NCI-H2171 treated with DMSO at 0.1 percent for 48 hours (cell line): ENCODE measurements at places on chromosomes 6 and 20.

GRCh38 chr6:89270951-89271721 lies 44.0 kb downstream of the GABRR2 start:
- no peak for DNase-seq

DNA sequence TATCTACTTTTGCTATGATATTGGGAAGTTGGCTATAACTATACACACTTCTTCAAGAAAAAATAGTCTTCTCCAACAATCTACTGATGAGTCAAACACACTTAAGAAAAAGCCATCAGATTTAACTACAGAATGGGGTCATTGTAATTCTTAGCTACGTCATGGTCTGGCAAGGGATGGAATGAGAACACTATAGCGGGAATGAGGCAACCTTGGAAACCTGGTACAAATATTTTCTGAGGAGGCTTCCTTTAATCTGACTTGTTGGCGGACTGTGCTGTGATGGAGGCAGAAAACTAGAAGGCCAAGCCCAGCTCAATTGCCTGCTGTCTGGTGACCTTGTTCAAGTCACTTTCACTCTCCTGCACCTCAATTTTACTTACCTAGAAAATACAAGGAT lies 586.8 kb upstream of the JAG1 start:
- no peak for DNase-seq

GRCh38 chr6:170186941-170187668 lies 103.8 kb downstream of the DLL1 start:
- DNase-seq, result no peak

DNA sequence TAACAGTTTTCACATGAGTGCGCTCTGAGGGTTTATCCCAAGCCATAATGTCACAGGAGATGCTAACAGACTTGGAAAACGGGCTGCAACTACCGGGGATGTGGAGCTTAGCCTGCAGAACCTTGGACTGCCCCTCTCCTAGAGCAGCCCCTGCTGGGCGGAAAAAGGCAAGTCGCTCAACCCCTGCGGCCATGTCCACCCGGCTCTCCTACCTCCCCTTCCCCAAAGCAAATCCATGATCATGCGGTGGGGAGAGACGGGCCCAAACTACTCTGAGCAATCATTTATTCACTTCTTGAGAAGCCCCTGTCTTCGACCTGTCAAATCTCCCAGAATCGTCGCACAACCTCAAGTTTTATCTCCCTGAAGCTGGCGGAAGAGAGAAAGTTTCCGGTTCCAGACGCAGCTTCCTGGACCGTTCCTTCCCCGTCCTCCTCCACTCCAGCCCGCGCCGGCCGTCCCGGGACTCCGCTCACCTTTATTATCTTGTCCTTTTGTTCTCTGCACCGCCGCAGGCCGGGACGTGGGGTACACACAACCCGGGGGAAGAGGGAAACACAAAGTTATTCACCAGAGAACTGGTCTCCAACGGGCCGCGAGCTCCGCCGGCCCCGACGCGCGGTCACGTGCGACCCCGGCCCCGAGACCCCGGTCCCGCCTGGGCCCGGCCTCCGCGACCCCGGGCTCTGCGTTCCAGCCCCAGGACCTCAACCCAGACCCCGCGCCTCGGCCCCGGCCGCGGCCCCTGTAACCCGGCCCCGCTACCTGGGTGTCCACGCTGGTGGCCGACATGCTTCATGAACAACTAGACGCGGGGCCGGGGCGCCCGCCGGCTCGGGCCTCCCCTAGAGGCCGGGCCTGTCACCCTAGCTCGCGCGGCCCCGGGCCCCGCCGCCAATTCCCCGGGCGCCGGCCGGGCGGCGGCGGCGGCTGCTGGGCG lies 560 bp downstream of the YTHDF1 start:
- DNase-seq, result peak; percentile 26

DNA sequence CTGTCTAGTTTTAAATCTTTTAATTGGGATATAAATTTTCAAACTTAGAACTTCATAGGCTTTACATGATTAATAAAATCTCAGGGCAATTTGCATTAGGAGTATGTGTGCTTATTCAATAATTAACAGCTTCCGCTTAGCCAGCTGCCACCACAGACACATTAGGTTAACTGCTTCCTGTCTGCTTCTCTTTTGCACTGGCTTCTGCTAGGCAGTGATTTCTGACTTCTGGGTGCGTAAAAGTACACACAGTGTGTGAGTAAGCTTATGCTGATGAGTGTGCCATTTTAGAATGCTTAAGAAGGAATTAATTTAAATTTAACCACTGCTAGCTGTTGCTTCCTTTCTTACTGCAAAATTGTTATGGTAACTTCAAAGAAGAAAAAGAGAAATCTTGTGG lies 73.9 kb downstream of the F13A1 start:
- DNase-seq, result no peak

- no peak for DNase-seq
Measured at GRCh38 chr6:11805259-11806053, 26.9 kb upstream of the ADTRP start.

GRCh38 chr20:33702861-33703260 lies 16.7 kb upstream of the E2F1 start:
- DNase-seq, result peak; percentile 99

GRCh38 chr6:164095056-164095455 lies 680.5 kb downstream of the QKI start:
- no peak for DNase-seq

GRCh38 chr6:128275681-128276080 lies 244.7 kb downstream of the PTPRK start:
- no peak for DNase-seq

GRCh38 chr6:141988327-141988726 lies 144.4 kb upstream of the GJE1 start:
- DNase-seq, result peak; percentile 5

DNA sequence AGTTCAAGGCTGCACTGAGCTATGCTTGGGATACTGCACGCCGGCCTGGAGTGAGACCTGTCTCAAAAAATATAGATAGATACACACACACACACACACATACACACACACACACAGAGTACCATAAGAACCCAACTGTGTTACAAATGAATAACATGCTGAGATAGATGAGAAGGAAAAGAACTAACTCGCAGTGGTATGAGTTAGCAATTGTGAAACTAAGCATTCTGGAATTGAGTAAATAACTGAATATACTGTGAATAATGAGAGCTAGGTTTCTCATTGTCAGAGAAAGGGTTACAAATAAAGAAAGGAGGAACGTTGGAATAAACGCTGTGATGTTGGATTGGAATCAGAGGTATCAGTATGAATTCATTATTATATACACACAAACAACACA lies 14.6 kb upstream of the FAXC start:
- no peak for DNase-seq

GRCh38 chr20:1062334-1063010 lies 55.9 kb upstream of the PSMF1 start:
- peak; percentile 86 for DNase-seq

DNA sequence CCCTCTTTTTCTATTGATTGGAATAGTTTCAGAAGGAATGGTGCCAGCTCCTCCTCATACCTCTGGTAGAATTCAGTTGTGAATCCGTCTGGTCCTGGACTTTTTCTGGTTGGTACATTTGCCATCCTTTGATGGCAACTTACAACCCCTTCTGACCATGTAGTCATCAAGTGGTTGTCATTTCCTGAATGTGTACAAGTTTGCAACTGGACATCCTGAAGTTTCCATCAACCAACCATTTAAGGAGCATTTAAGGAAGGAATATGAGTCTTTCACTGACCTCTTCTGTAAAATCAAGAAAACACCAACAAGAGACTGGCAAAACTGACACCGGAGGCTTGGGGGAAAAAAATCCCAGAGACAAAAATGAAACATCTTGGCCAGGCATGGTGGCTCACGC lies 97.4 kb downstream of the RIN2 start:
- no peak for DNase-seq

GRCh38 chr6:167279766-167280446 lies 11.2 kb upstream of the UNC93A start:
- peak; percentile 83 for DNase-seq

- DNase-seq, result no peak
Measured at GRCh38 chr6:43408259-43408658, 19.1 kb upstream of the ABCC10 start.

DNA sequence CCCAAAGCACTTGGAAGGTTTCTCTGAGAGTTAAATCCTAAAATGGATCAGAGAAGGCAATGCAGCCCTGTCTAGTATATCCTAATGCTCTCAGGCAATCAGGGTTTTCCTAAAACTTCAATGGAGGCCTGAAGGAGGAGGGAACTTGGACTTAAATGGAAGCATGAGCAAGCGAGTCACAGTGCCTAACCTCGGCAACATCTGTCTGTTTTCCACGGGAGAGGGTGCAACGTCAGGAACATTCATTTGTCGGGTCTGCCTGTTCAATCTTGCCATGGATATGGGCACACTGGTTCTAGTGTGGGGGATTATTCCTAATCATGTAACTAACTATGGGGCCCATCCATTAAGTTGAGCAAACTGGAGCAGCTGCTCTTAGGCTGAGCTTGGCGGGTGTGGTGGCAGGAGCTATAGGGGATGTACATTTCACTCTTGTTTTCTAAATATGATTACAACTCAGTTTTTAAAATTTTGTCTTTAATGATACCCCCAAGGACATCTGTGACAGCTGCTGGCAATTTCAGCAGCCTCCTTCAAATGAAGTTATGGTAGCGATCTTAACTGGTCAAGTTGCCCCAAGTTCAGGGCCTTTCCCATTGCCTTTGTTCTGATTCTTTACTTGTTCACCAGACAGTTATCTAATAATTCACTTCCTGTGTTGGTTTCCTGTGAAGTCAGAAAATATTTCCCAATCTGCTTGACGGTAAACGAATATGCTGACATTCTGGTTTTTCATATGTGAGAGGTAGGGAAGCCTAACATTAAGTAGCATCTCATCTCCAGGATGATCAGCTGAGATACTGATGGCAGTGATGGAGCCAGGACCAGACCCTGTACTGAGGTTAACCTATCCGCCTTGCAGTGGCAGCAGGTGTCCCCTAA lies 21.6 kb downstream of the DSE start:
- no peak for DNase-seq

- DNase-seq, result no peak
Measured at GRCh38 chr20:33276303-33277113, 6.5 kb upstream of the BPIFB1 start.

DNA sequence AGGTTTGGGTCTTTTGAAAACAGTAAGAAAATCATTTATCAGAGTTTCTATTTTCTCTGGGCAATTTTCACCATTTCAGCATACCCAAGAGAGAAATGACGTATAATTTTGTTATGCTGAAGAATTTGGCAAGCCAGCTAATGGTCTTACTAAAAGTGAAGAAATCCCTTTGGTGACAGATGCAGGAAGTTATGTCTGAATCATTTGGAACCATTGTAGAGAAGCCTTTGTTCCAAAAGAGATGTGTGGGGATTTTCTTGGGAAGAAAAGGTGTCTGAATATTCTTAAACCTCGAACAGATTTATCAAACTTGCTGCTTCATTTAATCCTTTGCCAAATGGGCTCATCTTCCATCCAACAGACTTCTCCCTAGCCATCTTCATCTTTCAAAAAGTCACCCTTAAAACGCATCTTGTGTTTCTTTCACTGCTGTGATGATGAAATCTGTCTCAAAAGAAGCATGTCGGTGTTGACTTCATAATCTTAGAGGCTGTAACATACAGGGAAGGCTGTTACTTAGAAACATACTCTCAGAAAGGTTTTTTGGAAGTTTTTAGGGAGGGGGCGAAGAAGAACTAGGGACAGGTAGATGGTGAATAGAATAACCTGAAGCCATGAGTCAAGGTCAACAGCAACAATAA lies 39.5 kb downstream of the CITED2 start:
- DNase-seq, result no peak

DNA sequence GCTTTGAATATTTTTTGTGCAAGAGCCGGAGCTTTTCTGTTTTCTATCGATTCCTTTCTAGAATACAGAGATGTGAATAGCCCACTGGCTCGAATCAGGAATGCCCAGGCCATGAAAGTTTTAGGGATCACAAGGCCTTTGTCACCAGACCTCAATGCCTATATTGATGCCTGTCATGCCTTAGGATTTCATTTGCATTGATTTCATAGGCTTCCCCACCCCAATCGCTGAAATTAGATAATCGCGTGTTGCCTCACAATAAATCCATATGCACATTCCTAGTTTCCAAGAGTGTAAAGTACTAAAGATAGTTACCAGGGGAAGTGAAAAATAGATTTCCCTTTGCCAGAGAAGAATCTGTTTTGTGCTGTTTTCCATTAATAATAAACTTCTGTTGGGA lies 150.8 kb downstream of the SASH1 start:
- no peak for DNase-seq

DNA sequence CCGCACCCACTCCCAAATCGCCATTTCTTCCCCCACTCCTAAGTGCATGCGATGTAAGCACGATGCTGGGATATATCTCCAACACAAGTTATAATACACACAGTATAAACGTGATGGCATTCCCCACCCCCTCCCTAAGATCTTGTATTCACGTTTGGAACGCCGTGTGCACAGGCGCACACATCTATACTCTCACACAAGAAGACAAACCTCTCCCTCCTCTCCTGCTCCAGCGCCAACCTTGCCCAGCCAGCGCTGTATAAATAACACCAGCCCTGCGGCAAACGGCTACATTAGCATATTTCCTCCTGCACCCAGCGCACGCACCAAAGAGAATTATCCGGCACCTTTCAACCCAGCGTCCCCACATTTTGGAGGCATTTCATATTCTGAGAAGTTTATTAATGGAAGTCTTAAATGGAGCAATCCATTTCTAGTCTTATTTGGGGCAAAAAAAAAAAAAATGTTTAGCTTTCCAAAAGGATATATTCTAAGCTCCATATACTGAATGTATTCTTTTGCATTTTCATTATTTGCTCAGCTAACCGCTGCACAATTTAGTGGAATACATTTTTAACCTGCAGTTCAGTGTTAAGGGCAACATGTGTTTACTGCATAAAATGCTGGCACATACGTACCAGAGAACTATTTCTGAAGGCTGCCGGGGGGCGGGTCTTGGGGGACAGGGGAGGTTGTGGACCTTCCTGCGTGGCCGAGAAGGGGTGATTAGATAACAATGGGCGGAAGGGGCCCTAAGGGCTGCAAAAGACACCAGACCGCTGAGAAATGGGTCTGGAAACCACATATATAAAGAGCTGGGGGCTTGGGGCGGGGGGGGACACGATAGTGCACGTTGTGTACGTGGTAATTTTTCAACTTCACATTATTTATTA lies 1.1 kb upstream of the SLC22A23 start:
- no peak for DNase-seq

DNA sequence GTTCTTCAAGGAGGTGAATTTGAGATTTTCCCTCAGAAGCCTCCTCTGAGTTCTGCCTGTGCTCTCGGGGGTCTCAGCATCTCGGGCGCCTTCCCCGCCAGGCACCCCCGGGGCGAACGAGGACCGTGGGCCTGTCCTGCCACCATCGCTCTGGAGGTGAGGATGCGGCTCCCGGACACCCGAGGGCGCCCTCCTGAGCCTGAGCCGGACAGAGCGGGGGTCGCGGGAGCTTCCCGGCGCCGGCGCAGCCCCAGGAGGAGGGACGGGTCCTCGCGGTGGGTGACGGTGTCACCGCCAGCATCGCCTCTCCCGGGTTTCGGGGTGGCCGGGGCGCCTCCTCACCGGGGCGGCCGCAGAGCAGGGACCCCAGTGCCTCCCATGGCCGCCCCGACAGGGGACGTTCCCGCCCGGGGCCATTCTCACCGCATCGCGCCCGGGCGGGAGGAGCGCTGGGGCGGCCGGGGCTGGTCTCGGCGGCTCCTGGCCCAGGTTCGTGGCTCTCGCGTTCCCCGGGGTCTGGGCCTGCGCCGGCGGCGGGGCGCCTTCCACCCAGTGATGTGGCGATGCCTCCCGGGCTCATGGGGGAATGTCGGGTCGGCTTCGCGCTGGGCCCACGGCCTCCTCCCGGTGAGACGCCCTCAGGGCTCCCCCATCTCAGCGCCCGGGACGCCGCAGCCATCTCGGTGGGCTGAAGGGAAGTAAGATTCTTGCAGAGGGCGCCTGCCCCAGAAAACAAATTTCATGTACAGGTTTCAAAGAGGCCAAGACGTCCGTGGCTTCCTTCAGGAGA lies 210.5 kb downstream of the ERMARD start:
- no peak for DNase-seq
